ENCODE measurements at places on chromosomes 3 and 15.
A peak's percentile ranks its signal among the peaks of the same experiment; 100 is the strongest.

DNA sequence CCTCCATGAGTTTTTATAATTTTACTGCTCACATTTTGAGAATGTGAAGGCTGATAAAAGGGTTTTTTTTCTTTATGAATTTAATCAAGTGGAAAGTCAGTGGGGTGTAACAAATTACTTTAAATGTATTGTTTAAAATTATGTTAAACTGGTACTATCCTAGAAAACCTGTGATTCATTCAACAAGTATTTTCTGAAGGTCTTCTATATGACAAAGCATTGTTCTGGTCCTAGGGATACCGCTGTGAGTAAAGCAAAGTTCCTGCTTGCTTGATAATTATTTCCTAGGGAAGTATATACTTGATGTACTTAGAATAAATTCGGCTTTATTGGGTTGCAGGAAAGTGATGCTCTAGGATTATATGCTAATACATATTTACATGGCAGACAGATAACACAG lies 152.8 kb upstream of the GOLGA6L4 start:
- DNase-seq, result no peak

DNA sequence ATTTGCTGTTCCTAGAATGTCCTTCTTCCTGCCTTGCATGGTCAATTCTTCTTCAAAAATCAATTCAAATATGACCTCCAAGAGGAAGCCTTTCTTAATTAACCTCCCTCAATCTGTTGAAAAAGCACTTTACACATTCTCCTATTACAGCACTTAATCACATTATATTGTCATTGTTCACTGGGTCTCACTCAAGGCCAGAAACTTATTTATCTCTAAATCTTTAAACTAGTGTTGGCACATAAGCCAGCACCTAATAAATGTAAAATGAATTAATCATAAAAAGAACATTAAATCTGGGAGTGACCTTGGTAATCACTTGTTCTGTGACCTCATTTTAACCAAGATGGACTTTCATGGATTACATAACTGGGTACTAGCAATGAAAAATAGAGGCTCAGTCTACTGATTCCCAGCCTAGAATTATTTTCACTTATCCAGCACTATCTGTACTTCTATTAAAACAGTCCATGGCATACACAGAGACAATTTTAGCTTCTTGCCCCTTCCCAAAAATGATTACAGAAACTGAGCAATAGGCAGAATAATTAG lies 22.1 kb downstream of the MSL2 start:
- peak; percentile 58 for DNase-seq

DNA sequence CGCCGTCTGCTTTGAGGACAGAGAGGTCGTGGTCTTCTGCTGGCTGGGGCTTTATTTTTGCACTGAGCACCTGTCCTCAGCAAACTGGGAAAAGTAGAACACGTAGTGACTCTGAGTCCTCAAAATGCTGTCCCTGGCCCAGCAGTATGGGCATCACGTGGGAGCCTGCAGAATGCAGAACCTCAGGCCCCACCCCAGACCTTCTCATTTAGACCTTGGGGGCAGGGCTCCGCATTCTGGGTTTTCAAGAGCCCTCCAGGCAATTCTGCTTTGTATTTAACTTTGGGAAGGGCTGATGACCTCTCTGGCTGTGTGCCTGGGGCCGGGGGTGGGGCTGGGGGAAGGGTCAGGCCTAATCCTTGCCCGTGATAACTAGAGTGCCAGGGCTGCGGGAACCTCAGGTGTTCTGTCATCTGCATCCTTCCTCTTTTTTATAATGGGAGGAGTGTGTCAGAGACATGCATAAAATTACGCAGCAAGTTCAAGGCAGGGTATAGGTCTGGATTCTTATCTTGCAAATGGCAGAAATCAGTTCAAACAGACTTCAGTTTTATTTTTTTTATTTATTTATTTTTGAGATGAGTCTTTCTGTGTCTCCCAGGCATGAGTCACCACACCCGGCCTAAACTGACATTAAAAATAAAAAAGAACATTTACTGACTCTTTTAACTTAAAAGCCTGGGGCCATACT lies 11.1 kb downstream of the SLC6A6 start:
- no peak for DNase-seq

- DNase-seq, result no peak
These were observed 281.2 kb upstream of the ALCAM start for GRCh38 chr3:105085506-105085905.

DNA sequence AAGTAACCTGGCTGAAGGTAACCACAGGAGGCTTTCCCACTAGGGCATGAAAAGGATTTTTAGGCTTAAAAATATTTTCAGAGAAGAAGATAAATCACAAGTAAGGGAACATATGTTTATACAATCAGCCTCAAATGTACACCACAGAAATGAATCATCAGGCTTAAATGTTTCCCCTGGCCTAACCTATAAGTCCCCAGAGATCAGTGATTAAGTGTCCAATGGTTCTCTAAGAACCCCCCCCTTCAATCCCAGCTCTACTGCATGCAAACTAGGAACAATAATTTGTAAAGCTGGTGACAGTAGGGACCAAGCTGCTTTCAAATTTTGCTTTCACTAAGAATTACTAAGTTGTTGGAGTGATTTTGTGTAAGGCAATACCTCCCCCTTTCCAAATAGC lies 431.6 kb upstream of the LMCD1 start:
- DNase-seq, result no peak

- no peak for DNase-seq
These were observed 89.3 kb downstream of the ST6GAL1 start for GRCh38 chr3:187019542-187020072.

DNA sequence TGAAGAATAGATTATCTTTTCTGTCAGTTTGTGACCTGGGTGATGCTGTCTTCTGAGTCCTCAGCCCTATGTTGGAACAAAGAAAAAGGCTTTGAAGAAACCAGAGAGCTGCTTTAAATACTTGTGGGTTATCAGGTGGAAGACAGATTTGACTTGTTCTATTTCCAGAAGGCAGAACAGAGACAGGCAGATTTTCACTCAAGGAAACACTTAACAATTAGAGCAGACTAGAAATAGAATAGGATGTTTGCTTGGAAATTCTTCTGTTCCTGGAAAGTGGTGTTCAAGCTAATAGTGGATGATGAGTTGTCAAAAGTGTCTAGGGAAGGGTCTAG lies 219.4 kb downstream of the UBE2E2 start:
- DNase-seq, result no peak

GRCh38 chr15:90340345-90340744 lies 11.7 kb upstream of the ZNF774 start:
- DNase-seq, result no peak

GRCh38 chr3:175355801-175356335 lies 496.7 kb downstream of the NAALADL2 start:
- no peak for DNase-seq

GRCh38 chr15:35603301-35603700 lies 57.3 kb upstream of the DPH6 start:
- DNase-seq, result peak; percentile 40

GRCh38 chr3:115655761-115656282 lies 32.5 kb downstream of the GAP43 start:
- DNase-seq, result no peak

DNA sequence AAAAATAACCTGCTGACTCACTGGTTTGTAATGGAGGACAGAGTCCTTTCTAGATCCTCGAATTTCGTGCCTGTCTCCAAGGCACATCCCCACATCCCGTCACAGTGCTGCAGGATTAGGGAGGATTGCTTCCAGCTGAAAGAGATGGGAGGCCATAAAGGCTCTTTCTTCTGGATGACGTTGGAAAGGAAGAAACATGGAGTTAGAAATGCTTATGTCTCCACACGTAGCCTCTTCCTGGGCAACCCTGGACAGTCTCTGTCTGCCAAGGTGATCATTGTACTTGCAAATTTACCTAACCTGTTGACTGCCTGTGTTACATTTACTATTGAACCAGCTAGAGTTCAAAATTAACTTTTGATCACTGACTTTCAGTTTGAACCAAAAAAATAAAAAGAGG lies 27.6 kb upstream of the VILL start:
- no peak for DNase-seq

DNA sequence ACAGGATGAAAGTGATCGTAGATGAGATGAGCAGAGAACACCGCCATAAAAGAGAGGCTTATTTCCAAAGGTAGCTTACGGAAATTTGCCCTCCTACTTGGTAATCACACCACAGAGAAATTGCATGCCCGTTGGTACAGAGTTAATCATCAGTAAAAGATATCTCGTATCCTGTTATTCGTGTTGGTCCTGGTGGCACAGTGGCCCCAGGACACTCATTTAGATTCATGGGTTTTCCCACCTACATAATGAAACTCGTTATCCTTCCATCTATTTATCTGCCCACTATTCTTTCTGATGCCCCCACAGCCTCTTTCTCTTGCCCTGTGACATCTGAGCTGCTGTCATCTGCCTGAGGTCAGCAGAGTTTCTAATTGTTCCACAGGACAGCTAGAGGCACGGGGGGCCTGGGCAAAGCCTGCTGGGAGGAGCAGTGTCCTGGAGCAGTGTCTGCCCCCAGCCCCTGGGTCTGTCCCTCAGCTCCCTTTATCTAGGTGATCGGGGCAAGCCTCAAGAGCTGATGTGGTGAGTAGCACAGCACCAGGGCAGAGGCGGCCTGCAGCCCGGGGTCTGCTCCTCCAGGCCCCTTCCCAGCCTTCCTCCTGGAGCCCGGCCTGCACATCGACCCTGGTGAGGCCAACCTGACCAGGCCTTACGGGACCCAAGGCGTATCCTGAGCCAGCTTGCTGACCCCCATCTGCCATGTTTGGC lies 42.2 kb downstream of the PXYLP1 start:
- no peak for DNase-seq

DNA sequence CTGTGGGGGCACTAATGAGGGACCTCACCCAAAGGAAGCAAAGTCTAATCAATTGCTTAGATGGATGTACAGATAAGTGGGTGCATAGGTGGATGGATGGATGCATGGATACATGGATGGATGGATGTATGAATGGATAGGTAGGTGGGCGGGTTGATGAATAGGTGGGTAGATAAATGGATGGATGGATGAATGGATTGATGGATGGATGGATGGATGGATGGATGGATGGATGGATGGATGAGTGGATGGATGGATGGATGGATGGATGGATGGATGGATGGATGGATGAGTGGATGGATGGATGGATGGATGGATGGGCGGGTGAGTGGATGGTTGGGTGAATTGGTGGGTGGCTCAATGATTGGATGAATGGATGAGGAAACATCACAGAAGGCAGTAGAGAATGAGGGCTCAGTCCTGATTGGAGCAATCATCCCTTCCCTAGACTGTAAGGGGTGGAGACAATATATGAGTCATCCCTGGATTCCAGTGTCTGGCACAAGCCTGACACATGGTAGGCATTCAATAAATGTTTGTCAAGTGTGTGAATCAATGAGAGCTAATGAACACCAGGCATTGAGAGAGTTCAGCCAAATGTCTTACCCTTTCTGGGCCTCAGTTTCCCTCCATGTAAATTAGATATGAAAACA lies 40.4 kb upstream of the PXYLP1 start:
- no peak for DNase-seq

DNA sequence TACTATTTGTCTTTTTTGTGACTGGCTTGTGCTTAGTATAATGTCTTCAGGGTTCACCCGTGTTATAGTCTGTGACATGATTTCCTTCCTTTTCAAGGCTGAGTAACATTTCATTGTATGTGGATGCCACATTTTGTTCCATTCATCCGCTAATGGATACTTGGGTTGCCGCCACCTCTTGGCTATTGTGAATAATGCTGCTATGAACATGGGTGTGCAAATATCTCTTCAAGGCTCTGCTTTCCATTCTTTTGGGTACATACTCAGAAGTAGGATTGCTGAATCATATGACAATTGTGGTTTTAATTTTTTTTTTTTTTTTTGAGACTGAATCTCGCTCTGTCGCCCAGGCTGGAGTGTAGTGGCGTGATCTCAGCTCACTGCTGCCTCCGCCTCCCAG lies 15.4 kb downstream of the CRTC3 start:
- no peak for DNase-seq

DNA sequence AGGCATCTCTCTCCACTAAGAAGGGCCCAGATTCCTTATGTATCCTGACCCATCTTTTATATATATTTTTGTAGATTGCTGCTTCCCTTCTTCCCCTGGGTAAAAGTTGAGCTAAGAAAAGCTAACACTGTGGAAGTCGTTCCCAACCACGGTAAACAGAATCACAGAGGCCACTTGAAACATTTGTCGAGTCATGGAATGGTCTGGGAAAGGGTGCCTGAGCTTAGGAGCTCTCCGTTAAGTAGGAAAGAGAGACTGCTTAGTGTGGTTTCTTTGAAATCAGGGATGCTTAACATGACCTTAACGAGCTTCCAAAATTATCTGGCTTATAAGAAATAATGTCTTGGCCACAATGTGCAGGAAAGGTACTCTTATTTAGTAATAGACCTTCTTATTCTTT lies 45.6 kb downstream of the ARNT2 start:
- DNase-seq, result no peak

Measured in inflammatory macrophage treated with lipopolysaccharide for 1 hour (primary cell).